Left ventricle myocardium superior (tissue), 1 donor: ENCODE measurements at places on chromosomes 4 and X. TPM values are rescaled to one million over a fixed set of nuclear protein-coding genes. Genes with fewer than 3 reads are reported as not detected.

GRCh38 chr4:122163767-122164166 is 11.6 kb downstream of the BLTP1 start:
- no peak for DNase-seq

The SMPX gene
- 622 TPM for total RNA-seq

GRCh38 chr4:26073886-26074560 is 160.0 kb downstream of the SMIM20 start:
- no peak for DNase-seq

DNA sequence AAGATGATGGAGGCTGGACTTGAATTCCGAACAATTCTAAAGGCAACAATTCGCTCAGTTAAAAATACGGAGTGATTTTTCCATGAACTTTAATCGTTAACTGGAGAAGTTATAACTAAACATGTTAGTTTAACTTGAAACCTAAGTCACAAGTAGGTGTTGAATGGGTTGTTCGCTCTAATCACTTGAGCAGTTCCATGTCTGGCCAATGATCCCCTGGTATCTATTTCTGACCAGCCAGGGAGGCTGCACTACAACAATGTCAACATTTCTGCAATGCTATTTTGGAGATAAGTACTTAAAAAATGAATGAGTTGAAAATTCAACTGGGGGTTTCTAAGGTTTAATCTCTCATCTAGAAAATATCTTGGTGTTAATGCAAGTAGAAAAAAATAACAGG is 112.5 kb downstream of the NR3C2 start:
- DNase-seq = no peak

GRCh38 chrX:47751670-47752069 is 85.0 kb upstream of the ZNF81 start:
- DNase-seq = peak; percentile 55

The PPBP gene
- 0.74 TPM for total RNA-seq

GRCh38 chr4:40976343-40976742 is 226.6 kb downstream of the NSUN7 start:
- no peak for DNase-seq

- DNase-seq = peak; percentile 38
These were observed 507 bp downstream of the MFAP3L start for GRCh38 chr4:170025523-170026252.

GRCh38 chr4:120400441-120400840 is 333.8 kb upstream of the MAD2L1 start:
- DNase-seq = no peak

- no peak for DNase-seq
These were observed 14.8 kb downstream of the LINC00632 start for GRCh38 chrX:140724309-140724708.

DNA sequence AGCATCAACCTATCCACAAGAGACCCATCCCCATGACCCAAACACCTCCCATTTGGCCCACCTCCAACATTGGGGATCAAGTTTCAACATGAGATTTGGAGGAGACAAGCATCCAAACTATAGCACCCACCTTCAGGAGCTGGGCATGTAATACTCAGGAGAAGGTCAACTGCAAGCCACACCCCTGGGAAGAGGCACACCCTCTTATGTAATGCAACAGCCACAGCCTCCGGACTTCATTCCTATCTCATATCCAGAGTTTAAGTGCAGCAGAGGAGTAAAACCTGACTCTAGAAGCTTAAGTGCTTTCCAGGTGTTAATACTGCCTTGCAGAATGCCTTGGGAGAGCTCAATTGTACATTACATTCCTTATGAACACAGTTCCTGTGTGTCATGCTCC is 197.4 kb downstream of the PTTG2 start:
- DNase-seq = no peak

DNA sequence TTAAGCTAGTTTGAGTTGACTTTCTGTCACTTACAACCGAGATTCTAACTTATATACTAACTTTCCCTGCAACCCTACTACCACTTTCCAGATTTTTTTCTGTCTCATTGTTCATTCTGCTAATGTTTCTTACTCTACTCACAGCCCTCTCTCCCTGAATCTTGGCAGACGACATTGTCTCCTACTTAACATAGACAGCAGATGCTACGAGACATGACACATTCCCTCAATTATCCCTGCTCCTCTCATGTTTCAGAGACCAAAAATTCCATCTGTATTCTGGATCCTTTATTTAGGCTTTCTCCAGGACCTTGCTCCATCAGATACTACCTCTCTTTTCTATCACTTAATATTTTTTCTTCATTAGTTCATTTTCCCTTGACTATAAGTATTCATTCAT is 379.1 kb upstream of the TEX13C start:
- DNase-seq = no peak

DNA sequence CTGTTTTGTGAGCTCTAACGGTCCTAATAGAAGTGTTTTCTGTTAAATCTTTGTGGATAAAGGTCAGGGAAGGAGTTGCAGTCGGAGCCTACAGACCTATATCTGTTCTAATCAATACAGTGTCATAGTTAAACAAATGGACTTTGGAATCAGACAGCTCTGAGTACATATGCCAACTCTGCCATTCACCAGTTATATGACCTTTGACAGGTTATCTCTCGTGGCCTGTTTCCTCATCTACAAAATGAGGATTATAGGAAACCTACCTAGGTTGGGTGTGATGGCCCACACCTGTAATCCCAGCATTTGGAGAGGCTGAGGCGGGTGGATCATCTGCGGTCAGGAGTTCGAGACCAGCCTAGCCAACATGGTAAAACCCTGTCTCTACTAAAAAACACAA is 89.7 kb downstream of the MID1IP1 start:
- DNase-seq = no peak

The PABPC1L2A gene
- total RNA-seq = not detected

The CAMK2D gene
- 232 TPM for total RNA-seq

GRCh38 chrX:15204130-15204751 is 65.6 kb downstream of the ASB9 start:
- no peak for DNase-seq

- no peak for DNase-seq
These were observed 165.3 kb downstream of the PJA1 start for GRCh38 chrX:68999931-69000330.

DNA sequence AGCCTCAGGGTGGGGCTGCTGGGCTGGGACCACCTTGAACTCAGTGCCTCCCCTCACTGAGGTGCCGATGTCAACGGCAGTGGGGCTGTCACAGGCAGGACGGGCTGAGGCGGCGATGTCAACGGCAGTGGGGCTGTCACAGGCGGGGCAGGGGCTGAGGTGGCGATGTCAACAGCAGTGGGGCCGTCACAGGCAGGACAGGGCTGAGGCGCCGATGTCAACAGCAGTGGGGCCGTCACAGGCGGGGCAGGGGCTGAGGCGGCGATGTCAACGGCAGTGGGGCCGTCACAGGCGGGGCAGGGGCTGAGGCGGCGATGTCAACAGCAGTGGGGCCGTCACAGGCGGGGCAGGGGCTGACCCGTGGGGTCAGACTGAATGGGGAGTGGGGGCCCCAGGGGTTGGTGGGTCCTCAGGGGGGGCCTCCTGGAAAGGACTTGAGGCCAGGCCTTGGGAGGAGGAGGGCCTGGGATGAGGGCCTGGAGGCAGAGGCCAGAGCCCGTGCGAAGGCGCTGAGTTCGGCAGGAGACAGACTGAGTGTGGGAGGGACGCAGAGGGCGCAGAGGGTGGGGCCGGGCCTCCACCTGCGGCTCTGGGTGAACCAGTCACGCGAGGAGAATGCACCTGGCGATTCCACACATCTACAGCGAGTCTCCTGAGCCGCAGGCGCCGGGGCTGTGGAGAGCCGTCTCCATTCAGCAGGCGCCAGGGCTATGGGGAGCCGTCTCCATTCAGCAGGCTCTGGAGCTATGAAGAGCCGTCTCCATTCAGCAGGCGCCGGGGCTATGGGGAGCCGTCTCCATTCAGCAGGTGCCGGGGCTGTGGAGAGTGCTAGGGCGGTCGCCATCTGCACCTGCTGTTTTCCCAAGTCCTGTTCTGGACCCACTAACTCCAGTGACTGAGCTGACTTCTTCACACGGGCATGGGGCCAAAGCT is 22.9 kb downstream of the ATP5ME start:
- DNase-seq = peak; percentile 23

GRCh38 chrX:111443946-111444345 is 32.0 kb upstream of the DCX start:
- DNase-seq = no peak

The CXCL11 gene
- 0.42 TPM for total RNA-seq
